NCI-H1048 (cell line): ENCODE measurements at places on chromosomes 7 and 10.

GRCh38 chr10:31321396-31321941, 2.5 kb downstream of the ZEB1 start:
- DNase-seq, result no peak

GRCh38 chr10:37711617-37712488, 145.6 kb downstream of the ZNF248 start:
- no peak for DNase-seq

- DNase-seq, result no peak
Observed at GRCh38 chr10:113557424-113557862, 4.6 kb downstream of the HABP2 start.

DNA sequence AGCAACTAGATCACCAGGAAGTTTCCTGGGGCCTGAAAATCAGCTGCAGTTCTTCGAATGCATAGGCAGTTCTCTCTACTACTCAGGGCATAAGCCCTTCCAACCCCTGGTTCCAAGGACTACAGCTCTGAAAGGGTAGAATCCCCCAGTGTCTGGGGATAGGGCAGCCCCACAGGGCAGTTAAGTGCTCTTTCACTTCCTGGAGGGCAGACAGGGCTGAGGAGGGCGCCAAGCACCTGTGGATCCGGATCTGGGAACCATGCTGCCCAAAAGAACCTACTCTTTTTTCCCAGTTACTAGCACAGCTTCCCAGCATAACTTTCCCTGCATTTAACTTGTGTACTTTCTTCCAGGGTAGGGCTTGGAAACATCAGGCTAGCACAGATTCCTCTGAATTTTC, 41.1 kb downstream of the CXCL12 start:
- no peak for DNase-seq

DNA sequence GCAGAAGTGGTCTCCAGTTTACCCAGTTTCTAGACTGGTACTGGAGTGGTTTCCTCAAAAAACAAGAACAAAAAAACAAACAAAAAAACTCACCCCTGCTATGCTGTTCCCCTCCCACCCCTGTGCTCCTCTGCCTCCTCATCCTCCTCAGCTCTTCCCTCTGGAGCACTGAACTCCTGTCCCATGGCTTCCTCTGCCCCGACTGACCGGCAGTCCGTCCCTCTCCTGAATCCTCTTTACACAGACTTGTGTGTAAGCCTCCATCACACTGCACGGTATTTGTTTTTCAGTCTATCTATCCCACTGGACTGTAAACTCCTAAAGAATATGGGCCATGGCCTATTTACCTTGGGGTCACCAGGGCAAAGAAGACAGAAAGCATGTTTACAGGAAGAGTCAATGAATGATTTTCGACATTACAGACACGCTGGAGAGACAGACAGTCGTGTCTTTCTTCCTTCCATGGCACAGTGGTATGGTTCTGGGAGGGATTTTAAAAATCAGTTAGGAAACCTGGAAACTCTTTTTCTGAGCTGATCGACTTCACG, 265.3 kb downstream of the GLI3 start:
- DNase-seq, result no peak

DNA sequence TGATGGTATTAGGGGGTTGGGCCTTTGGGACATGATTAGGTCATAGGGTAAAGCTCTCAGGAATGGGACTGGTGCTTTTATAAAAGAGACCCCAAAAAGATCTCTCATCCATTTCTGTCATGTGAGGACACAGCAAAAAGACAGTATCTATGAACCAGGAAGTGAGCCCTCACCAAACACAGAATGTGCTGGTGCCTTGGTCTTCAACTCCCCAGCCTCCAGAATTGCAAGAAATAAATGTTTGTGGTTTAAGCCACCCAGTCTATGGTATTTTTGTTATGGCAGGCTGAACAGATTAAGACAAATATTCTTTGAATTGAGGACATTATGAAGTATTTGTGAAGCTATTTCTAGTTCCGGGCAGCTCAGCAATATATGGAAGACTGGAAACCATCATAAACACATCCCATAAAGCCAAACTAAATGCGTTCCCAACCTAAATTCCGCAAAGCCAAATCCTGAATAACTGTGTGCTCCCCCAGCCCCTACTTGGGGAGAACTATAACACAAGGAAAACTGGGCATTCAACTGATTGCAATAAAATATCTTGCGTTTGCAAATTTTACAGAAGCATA, 153.7 kb downstream of the GALNT17 start:
- DNase-seq, result no peak

GRCh38 chr7:44060091-44060947, 5.0 kb downstream of the PGAM2 start:
- no peak for DNase-seq

DNA sequence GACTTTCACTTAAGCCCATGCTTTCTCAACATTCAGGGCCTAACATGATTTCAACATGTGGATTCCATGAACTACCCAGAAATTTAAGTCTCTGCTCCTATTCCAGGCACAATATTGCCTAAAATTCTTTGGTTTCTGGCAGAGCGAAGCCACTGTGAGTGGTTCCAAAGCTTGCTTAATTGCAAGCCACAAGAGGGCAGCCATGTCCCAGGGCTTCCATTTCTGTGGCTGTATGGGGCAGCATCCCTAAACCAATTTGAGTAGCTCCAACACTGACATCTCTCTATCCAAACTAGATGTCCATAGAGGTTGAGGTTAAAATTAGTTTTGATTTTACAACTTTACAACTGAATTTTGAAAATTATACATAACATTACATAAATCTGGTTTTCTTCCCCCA, 56.3 kb upstream of the MDFIC start:
- DNase-seq, result no peak

GRCh38 chr10:116097239-116097784, 175.7 kb downstream of the GFRA1 start:
- DNase-seq, result no peak

DNA sequence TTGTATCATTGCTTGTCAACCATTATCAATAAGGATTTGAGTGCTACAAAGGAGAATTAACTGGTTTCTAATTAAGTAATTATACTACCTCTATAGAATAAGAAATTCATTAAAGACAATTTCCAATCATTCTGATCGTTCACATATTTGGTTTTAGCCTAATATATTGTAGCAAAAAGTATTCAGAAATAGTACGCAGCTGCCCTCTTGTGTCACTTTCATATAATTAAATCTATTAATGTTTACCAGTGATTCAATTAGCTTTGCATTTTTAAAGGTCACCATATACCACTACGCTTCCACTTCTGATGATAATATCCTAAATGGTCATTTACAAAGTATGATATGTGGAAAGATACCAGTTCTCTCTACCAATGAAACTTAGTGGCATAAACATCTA, 128.3 kb downstream of the NEBL start:
- DNase-seq, result no peak

- no peak for DNase-seq
Observed at GRCh38 chr10:49272251-49273081, 26.5 kb upstream of the C10orf71 start.

DNA sequence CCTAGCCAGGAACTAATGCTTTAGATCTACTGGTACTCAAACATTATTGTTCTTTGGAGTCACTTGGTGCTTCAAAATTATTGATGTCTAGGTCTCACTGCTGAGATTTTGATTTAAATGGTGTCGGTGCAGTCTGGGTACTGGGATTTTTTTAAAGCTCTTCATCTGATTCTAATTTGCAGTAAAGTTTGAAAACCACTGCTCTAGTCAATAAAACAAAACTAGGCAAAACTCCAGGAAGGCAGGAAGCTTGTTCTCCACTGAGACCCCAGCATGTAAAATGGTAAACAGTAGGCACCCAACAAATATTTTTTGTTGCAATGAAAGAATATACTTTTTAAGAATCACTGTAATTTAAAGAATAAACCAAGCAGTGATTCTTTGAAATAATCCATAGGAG, 49.7 kb downstream of the ADD3 start:
- DNase-seq, result no peak

GRCh38 chr7:139271718-139272628, 40.9 kb downstream of the UBN2 start:
- DNase-seq, result no peak

- DNase-seq, result no peak
Observed at GRCh38 chr7:111532625-111533024, 29.7 kb downstream of the IMMP2L start.

DNA sequence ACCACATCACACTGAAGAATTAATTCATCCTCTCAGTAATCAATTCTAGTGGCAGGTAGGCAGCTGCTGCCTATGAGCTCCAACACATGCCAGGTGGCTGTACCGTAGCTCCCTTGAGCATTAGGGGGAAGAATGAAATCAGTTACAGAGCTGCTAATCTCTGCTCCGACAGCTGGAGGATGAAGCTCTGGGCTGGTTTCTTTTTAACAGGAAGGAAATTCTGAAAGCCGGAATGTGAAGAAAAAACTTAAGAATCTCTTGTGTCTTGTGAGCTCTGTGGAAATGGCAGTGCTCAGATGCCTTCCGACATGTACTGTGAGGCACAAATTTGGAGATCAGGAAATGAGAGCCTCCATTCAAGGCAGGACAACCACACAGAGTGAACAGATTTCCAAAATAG, 2.8 kb upstream of the AHCYL2 start:
- DNase-seq, result no peak

DNA sequence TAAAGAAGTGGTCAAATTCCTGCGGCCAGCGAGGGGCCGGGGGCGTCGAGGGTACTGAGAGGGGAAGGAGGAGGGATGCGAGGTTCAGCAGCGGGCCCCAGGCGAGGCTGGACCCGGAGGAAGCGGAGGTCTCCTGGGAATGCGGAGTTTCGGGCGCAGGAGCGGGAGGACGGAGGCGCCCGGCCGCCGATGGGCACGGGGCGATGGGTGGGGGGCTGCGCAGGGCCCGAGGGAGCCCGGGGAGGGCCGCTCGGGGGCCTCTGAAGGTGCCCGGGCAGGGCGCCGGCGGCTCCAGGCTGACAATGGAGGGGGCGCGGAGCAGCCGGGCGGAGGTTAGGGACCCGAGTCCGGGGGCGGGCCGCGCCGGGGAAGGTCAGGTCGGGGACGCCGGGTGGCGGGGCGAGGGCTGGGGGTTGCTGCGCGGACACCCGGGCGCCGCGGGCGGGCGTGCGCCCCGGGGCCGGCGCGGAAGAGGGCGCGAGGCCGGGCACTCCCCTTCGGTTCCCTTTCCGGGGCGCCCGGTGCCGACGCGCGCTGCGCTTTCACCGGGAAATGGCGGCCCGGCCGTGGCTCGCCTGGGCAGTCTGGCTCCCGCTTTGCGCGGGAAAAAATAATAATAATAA, 683 bp downstream of the MACROH2A2 start:
- no peak for DNase-seq

GRCh38 chr7:84688671-84689070, 494.1 kb upstream of the SEMA3A start:
- DNase-seq, result no peak

DNA sequence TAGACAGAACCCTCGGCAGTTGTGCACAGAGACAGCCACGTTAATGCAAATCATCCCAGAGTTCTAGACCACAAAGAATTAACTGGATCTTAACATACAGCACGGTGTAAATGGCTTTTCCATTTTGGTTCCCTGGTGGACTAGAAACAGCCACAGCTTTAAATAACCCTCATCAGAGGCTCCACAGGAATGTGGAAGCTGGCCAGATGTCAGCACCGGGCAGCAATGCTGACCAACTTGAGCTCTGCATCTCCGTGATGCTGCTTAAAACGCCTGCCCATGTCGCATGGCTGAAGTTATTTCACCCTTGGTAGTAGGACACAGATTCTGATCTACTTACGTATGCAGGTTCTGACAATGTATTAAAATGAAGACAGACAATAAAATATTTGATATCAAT, 24.5 kb downstream of the RSU1 start:
- DNase-seq, result no peak

GRCh38 chr10:123614888-123615287, 51.3 kb upstream of the GPR26 start:
- peak; percentile 55 for DNase-seq

GRCh38 chr10:109934958-109935793, 11.9 kb upstream of the XPNPEP1 start:
- no peak for DNase-seq

DNA sequence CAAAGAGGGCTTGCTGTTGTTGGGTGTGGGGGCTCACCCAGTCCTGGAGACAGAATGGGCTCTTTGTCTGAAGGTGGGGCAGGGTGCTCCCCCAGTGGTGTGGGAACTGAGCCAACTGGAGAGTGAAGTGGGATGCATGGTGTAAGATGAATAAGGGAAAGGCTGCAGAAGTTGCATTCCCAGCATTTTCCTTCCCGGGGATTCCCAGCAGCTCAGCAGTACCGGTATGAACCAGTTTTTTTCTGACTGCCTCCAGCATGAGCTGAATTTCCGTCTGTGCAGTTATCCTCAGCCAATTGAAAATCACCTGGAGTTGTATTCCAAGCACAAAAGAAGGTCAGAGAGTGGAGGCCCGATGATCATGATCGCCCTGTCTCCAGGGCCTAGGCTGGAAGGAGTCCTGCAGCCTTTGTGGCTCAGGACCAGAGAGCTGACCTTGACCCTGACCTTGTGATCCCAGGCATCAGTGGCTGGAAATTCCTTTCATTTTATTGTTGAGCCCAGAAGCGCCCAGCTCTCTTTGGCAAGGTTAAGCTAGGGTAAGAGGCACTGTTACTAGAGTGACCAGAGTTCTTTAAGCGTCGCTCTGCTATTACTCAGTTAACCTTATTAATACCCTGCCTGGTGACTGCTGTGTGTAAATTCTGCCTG, 33.4 kb downstream of the OGDH start:
- peak; percentile 48 for DNase-seq

GRCh38 chr10:5588603-5589002, 63.8 kb downstream of the CALML3 start:
- DNase-seq, result no peak

DNA sequence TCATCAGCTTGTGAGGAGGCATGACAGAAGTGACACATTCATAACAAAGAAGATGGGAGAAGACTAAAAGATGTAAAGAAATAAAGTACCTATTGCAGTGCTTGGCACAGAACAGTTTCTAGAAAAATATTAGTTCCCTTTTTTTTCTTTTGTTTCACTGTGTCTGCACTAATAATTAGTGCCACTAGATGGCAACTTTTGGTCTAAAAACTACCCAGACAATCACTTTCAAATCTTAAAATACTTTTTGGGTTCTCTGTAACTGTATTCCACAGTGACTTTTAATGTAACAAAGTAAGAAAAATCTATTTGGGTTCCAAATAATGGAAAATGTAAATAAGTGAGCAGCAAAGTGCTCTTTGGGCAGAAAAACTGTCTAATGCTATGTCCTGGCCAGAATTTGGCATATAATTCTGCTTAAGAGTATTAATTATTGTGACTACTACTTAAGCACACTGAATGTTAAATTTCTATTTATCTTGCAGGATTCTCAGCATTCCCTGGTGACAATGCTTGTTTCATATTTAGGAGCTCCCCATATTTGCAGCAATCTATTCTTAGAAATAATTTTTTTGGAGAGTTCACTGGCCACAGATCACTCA, 134.8 kb upstream of the KIF5B start:
- DNase-seq, result no peak

- DNase-seq, result no peak
Observed at GRCh38 chr7:35248576-35249536, 5.0 kb downstream of the TBX20 start.
